Stimulated activated CD4-positive, alpha-beta T cell treated with anti-CD3 and anti-CD28 coated beads, Interleukin-2, amount 100 ng/mL, for 24 hours (primary cell): ENCODE measurements at places on chromosomes 1 and 21.
A peak's percentile ranks its signal among the peaks of the same experiment; 100 is the strongest.

GRCh38 chr21:27675306-27675705 is 708.4 kb upstream of the ADAMTS5 start:
- no peak for DNase-seq

DNA sequence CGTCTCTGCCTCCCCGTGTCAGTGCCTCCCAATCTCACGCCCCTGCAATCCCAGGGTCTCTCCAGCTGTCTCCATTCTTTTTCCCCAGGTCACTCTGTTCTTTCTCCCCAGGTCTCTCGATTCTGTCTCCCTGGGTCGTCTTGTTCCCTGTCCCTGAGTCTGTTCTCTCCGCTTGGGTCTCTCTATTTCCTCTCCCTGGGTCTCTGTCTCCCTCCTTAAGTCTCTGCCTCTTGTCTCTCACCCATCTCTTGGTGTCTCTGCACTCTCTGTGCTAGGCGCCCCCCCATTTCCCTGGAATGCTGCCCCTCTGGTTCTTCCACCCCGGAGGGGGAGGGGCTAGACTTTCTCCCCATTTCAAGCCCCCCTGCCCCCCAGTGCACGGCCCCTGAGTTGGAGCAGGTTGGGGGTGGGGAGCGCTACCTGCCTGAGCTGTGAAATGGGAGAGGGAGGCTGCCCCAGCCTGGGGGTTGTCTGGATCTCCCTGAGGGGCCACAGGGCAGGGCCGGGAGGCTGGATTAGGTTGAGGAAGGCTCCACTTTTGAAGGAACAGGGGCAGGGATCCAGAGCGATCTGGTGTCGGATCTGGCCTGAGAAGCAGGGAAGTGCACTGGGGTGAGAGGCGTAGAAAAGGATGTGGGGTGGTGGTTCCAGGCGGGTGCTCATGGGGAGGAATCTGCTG is 1.4 kb downstream of the PTPRF start:
- no peak for DNase-seq

DNA sequence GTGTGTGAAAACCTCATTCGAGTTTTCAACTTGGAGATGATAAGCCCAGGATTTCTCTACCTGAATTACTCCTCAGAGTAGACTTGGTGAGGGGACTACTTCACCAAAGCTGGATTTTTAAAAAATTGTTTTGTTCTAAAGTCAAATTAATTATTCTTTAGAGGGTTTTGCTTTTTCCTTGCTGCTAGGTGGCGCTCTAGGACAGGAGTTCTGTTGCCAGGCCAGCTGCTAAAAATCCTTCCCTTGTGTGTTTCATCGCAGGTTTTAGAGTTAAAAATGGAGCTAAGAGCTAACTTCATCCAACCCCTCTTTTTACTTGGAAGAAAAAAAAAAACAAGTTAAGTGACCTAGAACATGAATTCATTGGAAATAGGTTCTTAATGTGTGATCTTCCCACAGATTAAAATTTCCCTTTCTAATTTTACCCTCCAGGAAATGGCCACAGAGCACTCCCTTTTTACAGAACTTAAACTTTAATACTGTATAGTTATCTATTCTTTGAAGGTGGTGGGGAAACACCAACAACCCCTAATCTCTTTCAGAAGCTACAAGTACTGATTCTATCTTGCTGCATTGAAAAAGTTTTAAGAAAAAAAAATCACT is 36.7 kb upstream of the FAM163A start:
- peak; percentile 64 for DNase-seq

- no peak for DNase-seq
Observed at GRCh38 chr1:154223621-154224020, 2.9 kb downstream of the UBAP2L start.

DNA sequence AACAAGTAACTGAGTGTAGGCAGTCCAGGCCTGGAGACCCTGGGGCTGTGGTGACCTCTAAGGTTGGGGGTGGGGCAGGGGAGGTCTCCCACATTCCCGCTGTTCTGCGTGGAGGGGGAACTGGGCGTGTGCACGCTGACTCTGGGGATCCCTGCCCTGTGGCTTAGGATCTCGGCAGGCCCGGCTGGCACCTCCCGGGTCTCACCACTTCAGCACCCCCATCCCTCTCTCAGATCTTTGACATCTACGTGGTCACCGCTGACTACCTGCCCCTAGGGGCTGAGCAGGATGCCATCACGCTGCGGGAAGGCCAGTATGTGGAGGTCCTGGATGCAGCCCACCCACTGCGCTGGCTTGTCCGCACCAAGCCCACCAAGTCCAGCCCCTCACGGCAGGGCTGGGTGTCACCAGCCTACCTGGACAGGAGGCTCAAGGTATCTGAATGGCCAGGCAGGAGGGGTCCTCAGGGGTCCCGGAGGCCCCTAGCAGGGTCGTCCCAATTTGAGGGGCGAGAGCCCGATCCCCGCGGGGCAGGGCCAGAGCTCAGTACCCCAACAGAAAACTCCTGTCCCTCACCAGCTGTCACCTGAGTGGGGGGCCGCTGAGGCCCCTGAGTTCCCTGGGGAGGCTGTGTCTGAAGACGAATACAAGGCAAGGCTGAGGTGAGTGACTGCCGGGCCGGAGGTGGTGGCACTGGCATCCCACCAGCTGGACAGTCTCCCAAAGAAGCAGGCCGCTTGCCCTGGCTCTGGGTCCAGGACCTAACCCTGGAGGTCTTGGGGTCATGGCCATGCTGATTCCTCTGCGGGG is 68.7 kb downstream of the TRIM11 start:
- no peak for DNase-seq

- no peak for DNase-seq
Observed at GRCh38 chr21:32844076-32844475, 72.5 kb upstream of the PAXBP1 start.

DNA sequence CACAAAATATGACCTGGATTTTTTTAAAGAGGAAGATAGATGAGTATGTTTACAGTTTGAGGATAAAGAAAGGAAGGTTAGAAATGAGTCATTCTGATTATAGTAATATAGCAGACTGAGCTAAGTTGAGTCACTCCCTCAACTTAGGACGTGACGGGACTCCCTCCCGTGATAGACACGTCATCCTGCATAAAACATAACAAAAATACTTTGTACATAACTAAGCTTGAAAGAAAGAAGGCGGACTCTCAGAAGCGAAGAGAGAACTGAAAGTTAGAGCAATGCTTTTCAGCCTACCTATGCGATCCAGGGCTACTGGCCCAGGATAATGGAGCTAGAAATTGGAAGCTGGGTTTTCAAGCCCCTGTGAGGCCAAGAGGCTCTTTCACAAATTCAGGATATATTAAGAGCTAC is 53.0 kb upstream of the DESI2 start:
- DNase-seq = peak; percentile 50
